Heart left ventricle (tissue), 16 donors: ENCODE measurements at places on chromosomes 11 and 22.

GRCh38 chr22:32706149-32706548 is 95.4 kb upstream of the TIMP3 start:
- DNase-seq = no peak

DNA sequence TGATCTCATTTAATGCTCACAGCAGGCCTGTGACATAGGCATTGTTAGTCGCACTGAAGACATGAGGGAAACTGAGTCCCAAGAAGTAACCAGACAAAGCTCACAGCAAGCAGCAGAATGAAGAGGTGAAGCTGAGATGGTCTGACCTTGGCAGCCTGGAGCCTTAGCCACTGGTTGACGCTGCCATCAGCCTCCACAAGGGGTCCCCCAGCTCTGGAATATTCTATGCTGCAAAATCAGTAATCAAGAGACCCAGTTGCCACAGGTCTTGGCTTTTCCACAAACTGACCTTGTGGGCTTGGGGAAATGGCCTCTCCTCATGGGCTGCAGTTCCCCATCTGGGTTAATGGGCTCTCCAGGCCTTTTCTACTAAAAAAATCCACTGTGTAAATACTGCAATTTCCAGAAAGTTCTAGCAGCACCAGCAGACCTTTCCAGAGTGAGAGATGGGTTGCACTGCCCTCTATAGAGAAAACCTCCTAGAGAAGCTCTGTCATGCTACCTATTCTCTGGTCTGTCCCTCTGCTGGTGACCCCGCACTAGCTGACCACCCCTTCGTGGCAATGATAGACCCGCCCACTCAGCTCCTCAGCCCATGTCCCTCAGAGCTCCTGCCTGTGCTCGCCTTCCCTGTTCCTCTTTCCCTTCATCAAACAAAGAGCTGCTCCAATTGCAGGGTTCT is 22.6 kb upstream of the ISX start:
- no peak for DNase-seq

- DNase-seq = no peak
Observed at GRCh38 chr11:23151819-23152218, 291.5 kb upstream of the CCDC179 start.

GRCh38 chr22:43039800-43040199 is 24.9 kb upstream of the PACSIN2 start:
- DNase-seq = no peak

- no peak for DNase-seq
Observed at GRCh38 chr22:46185283-46185682, 35.0 kb downstream of the PPARA start.

- DNase-seq = no peak
Observed at GRCh38 chr11:65448418-65449105, 26.0 kb downstream of the NEAT1 start.

DNA sequence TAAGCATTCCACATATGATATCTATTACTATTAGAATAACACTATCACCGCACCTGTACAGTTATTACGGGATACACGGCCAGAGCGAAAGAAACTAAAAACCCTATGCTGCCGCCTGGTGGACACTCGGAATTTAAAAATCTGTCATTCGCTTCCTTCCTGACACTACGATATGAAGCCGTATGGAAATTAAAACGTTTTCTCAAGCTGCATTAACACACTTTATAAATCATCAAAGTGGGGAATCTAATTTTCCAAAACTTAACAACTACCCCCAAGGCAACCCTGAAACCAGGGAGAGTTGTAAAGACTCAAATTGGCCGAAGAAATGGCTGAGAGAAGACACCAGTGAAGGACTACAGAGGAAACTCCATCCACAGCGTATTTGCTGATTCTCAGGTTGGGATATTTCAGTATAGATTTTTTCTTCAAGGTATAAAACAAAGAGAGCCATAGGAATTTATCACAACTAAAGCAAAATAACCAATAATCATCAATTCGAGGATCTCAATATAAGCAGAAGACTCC is 1.4 kb downstream of the CCDC73 start:
- DNase-seq = no peak

DNA sequence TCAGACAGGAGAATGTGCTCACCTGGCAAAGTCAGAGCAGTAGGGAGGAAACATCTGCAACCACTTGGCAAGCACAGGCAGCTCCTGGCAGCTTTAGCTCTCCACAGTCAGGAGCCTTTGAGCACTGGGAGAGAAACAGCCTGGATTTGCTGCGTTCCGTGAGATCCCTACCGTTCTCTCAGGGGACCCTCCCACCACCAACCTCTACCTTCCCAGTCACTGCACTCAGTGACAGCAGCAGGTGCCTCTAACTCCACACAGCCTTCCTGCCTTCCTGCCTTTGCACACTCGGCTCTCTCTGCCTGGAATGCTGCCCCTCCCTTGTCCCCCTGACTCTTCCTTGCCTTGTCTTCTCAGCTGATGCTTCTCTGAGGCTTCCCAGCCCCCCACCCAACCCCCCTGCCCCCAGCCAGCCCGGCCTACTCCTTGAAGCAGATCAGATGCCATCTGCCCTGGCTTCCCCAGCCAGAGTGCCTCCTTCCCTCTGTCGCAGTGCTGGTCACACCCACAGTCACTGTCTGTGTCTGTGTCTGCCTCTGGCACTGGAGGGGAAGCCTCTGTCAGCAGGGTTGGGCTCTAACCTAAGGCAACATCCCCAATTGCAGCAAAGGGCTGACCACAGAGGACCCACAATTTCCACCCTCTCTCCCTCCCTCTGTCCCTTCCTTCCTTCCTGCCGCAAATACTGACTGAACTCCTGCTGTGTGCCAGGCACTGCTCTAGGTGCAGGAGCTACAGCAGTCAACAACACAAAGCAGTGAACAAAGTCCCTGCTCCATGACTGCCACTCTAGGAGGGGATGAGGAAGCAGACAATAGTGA is 14.9 kb upstream of the TSKU start:
- peak; percentile 54 for DNase-seq

DNA sequence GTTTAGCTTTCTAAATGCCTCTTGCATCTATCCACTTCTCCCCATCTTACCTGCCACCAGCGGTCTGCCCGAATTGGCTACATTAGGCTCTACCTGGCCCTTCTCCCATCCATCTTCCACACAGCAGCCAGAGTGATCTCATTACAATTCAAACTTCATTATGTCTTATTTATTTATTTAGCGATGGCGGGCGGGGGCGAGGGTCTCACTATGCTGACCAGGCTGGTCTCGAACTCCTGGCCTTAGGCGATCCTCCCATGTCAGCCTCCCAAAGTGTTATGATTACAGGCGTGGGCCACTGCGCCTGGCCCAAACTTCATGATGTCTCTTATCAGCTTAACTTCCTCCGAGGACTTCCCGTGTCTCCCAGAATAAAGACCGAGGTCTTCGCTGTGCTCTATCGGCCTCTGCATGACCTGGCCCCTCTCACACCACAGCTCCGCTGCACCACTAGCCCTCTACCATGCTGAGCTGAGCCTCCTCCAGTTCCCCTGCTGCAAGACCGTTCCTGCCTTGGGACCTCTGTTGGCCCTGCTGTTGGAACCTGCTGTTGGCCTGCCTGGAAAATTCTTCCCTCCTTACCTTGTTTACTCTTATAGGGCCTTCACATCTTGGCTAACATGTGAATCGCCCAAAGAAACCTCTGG is 870 bp upstream of the CTTN start:
- DNase-seq = no peak

- no peak for DNase-seq
Observed at GRCh38 chr11:104001561-104002056, 34.8 kb upstream of the DDI1 start.
